ENCODE measurements at places on chromosomes 5 and 9. TPM values are rescaled to one million over a fixed set of nuclear protein-coding genes. Genes with fewer than 3 reads are reported as not detected.

GRCh38 chr9:95062596-95063065, 254.9 kb downstream of the FANCC start:
- DNase-seq, result no peak

DNA sequence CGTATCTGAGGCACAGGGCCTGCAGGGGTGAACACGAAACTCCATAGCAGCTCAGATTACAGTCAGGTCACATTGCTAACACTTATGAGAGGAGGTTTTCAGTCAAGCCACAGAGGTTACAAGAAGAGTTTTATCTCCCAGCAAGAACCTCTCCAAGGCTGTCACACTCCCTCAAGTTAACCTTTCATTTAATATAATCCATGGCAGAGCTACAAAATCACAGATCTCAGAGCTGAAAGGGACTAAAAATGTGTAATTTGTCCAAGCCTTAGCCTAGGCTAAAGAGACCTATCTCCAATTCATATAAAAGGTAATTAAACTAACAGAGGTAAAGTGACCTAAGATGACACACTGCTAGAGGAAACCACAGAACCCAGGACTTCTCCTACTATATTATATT, 57.2 kb downstream of the MLANA start:
- DNase-seq, result no peak

DNA sequence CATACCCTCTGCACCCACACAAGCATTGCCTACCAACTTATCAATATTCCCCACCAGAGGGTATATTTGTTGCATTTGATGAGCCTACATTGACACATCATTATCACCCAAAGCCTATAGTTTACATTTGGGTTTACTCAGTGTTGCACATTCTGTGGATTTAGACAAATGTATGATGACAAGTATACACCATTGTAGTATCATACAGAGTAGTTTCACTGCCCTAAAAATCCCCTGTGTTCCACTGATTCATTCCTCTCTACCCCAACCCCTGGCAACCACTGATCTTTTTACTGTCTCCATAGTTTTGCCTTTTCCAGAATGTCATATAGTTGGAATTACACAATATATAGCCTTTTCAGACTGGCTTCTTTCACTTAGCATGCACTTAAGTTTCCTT, 85.7 kb upstream of the CPLX2 start:
- DNase-seq, result no peak

GRCh38 chr9:102832814-102833213, 162.3 kb upstream of the CYLC2 start:
- no peak for DNase-seq

- no peak for DNase-seq
These were observed 111.9 kb downstream of the SUSD1 start for GRCh38 chr9:112063151-112063550.

TBCA gene
- polyA plus RNA-seq, result 274 TPM

Measured in left renal cortex interstitium (tissue), 4 donors.